ENCODE measurements at places on chromosomes 1 and 21. TPM values are rescaled to one million over a fixed set of nuclear protein-coding genes. Genes with fewer than 3 reads are reported as not detected.
A peak's percentile ranks its signal among the peaks of the same experiment; 100 is the strongest.

- H3K4me1 ChIP-seq = peaks cover 16% of the 10 kb centered on the region
- no peaks in the 10 kb centered on the region for H3K27me3 ChIP-seq
- no peak for DNase-seq
- H3K4me3 ChIP-seq = peak overlapping the region; percentile 89
Observed at GRCh38 chr1:88685259-88685620, 1.2 kb downstream of the PKN2 start.

DNA sequence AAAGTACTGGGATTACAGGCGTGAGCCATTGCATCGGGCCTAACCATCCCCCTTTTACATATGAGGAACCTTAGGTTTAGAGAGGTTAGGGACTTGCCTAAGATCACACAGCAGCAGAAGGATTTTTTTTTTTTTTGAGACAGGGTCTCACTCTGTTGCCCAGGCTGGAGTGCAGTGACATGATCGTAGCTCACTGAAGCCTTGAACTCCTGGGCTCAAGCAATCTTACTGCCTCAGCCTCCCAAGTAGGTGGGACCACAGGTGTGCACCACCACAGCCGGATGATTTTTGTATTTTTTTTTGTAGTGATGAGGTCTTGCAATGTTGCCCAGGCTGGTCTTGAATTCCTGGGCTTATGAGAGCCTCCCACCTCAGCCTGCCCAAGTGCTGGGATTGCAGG, 2.2 kb upstream of the C1orf167 start:
- H3K4me3 ChIP-seq = no peak overlapping the region
- no peaks in the 10 kb centered on the region for H3K4me1 ChIP-seq
- no peaks in the 10 kb centered on the region for H3K36me3 ChIP-seq
- peaks cover 43% of the 10 kb centered on the region for H3K27me3 ChIP-seq

- no peak overlapping the region for H3K4me3 ChIP-seq
- DNase-seq = no peak
- no peak overlapping the region for H3K27ac ChIP-seq
- peaks cover 59% of the 10 kb centered on the region for H3K27me3 ChIP-seq
Observed at GRCh38 chr1:236284291-236284721, 2.5 kb upstream of the ERO1B start.

HSPA6 gene
- 0.16 TPM for total RNA-seq

LCE2C gene
- not detected for total RNA-seq

UQCRHL gene
- total RNA-seq = 3.5 TPM

All from progenitor cell of endocrine pancreas (in vitro differentiated cells).